Natural killer cell treated with Interleukin-12 subunit alpha and Interleukin-12 subunit beta and Interleukin-15 and Interleukin-18, amount 100 ng/mL, for 72 hours (primary cell): ENCODE measurements at places on chromosomes 1 and 21. TPM values are rescaled to one million over a fixed set of nuclear protein-coding genes. Genes with fewer than 3 reads are reported as not detected.

- peaks cover 14% of the 10 kb centered on the region for H3K4me1 ChIP-seq
- H3K27me3 ChIP-seq, result peaks cover 8% of the 10 kb centered on the region
- H3K4me3 ChIP-seq, result no peak overlapping the region
- DNase-seq, result no peak
- H3K36me3 ChIP-seq, result no peaks in the 10 kb centered on the region
Observed at GRCh38 chr1:236099355-236099974, 34.6 kb upstream of the NID1 start.

The AMY1A gene
- total RNA-seq, result not detected

GRCh38 chr1:92329347-92330129 is 30.7 kb downstream of the RPAP2 start:
- peaks cover 17% of the 10 kb centered on the region for H3K4me1 ChIP-seq
- H3K27me3 ChIP-seq, result no peaks in the 10 kb centered on the region
- no peak for DNase-seq
- no peak overlapping the region for H3K27ac ChIP-seq

DNA sequence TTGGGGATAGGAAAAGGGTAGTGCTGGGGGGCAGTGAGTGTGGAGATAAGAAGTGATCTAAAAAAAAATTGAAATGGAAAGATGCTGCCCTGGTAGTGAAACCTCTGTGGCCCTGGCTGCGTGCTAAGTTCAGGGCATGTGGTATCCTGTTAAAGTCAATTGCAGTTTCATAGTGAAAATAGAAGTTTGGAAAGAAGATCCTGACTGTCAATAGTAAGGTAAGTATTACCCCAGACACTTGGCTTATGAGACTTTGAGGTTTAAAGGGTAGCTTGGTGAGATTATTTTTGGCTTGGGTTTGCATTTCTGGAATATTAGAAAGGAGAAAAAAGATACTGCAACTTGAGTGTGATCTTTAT is 6.8 kb downstream of the ARID1A start:
- H3K4me3 ChIP-seq, result no peak overlapping the region
- no peak for DNase-seq
- H3K27me3 ChIP-seq, result no peaks in the 10 kb centered on the region
- no peak overlapping the region for H3K27ac ChIP-seq
- peaks cover 34% of the 10 kb centered on the region for H3K4me1 ChIP-seq

The GCSAML gene
- 3.3 TPM for total RNA-seq

GRCh38 chr21:44905728-44906090 is 15.0 kb downstream of the ITGB2 start:
- H3K27me3 ChIP-seq, result no peaks in the 10 kb centered on the region
- no peak overlapping the region for H3K27ac ChIP-seq
- H3K4me3 ChIP-seq, result no peak overlapping the region
- peaks cover 29% of the 10 kb centered on the region for H3K36me3 ChIP-seq
- no peak for DNase-seq
- peaks cover 37% of the 10 kb centered on the region for H3K4me1 ChIP-seq

The NPPA gene
- total RNA-seq, result not detected

DNA sequence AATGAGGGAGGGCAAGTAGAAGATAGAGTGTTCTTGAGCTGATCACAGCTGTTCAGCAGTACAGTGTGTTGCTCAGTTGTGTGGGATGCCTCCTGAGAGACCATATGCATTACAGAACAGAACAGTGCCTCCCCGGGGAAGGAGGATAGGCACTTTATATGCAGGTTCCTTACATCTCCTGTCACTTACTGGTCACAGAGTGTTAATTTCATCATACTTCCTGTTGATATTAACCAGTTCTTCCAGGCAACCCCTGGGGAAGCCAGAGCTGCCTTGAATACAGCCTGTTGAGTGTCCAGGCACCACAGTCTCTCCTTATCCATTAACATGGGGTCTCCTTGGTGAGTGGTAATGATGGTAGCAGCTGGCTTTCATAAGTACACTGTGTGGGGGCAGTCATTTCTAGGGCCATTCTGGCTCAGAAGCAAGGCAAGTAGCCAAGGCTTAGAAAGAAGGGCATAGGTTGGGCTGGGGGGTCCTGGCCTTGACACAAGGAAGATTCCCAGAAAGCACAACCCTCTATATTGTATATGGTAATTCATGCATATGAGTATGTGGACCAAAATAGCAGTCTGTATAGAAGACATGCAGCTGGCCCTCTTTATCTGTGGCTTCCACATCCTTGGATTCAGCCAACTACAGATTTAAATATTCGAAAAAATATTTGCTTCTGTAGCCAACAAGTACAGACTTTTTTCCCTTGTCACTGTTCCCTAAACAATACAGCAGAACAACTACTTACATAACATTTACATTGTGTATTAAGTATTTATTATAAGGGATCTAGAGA is 142.4 kb downstream of the ZP4 start:
- H3K4me3 ChIP-seq, result no peak overlapping the region
- H3K27me3 ChIP-seq, result no peaks in the 10 kb centered on the region
- peaks cover 7% of the 10 kb centered on the region for H3K4me1 ChIP-seq
- DNase-seq, result no peak

GRCh38 chr1:96688767-96689166 is 32.8 kb upstream of the PTBP2 start:
- H3K4me1 ChIP-seq, result no peaks in the 10 kb centered on the region
- H3K27me3 ChIP-seq, result peaks cover 8% of the 10 kb centered on the region
- H3K36me3 ChIP-seq, result no peaks in the 10 kb centered on the region
- H3K27ac ChIP-seq, result no peak overlapping the region
- no peak overlapping the region for H3K4me3 ChIP-seq

The RAB13 gene
- total RNA-seq, result 11.5 TPM

The CZIB gene
- total RNA-seq, result 44.5 TPM

The DNALI1 gene
- not detected for total RNA-seq

GRCh38 chr1:174935961-174936727 is 63.6 kb upstream of the CACYBP start:
- H3K27me3 ChIP-seq, result no peaks in the 10 kb centered on the region
- H3K4me1 ChIP-seq, result peaks cover 9% of the 10 kb centered on the region
- no peak overlapping the region for H3K4me3 ChIP-seq
- H3K27ac ChIP-seq, result no peak overlapping the region
- peaks cover 6% of the 10 kb centered on the region for H3K36me3 ChIP-seq

DNA sequence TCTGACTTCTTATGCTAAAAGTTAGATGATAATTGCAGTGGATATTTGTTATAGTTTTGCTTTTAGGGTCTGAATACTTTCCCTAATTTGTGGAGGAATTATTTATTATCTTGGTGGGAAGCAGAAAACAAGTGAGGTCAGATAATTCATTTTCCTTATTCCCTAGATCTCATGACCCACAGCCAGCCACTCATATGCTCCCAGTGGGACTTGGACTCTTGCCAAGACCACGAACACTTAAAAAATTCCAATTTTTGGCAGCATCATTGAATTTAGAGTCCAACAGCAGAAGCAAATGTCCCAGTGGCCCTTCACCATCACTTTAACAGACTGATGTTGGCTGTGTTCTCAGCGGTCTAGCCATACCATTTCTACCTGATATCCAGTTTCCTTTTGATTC is 204.2 kb downstream of the HMCN1 start:
- H3K4me1 ChIP-seq, result no peaks in the 10 kb centered on the region
- no peak overlapping the region for H3K27ac ChIP-seq
- H3K27me3 ChIP-seq, result no peaks in the 10 kb centered on the region
- no peaks in the 10 kb centered on the region for H3K36me3 ChIP-seq
- no peak for DNase-seq

The RAVER2 gene
- total RNA-seq, result 0.81 TPM

The NOTCH2NLA gene
- total RNA-seq, result 45.2 TPM

DNA sequence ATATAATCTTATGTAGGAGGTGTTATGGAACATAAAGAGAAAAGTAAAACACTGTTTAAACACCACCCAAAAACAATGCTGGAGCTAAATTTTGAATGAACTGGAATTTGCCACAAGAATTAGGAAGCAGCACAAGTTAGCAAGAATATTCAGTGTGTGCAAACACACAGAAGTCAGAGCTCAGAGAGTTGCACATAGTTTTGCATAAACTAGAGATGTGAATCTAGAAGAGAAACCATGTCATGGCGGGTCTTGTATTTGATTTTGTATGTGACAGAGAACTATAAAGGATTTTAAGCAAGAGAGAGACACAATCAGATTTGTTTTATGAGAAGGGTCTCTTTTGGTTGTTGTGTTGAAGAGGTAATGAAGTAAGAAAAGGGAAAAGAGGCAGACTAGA is 38.2 kb downstream of the SELENOF start:
- no peak overlapping the region for H3K27ac ChIP-seq
- H3K27me3 ChIP-seq, result no peaks in the 10 kb centered on the region
- H3K4me3 ChIP-seq, result no peak overlapping the region
- no peaks in the 10 kb centered on the region for H3K36me3 ChIP-seq

The TRIM67 gene
- not detected for total RNA-seq

- H3K27ac ChIP-seq, result no peak overlapping the region
- no peak for DNase-seq
- H3K36me3 ChIP-seq, result peaks cover under 1% of the 10 kb centered on the region
- peaks cover 16% of the 10 kb centered on the region for H3K4me1 ChIP-seq
- no peak overlapping the region for H3K4me3 ChIP-seq
- H3K27me3 ChIP-seq, result peaks cover 7% of the 10 kb centered on the region
Observed at GRCh38 chr1:27687906-27688305, 15.9 kb upstream of the IFI6 start.
